DMS153 (cell line): ENCODE measurements at places on chromosomes 5 and 9.

GRCh38 chr9:21507483-21507790 is 25.3 kb upstream of the IFNE start:
- no peak for DNase-seq

- DNase-seq = no peak
Measured at GRCh38 chr5:110460837-110461236, 265.6 kb downstream of the TMEM232 start.

- no peak for DNase-seq
Measured at GRCh38 chr5:126519637-126520592, 75.1 kb downstream of the ALDH7A1 start.

- DNase-seq = no peak
Measured at GRCh38 chr5:115946655-115947054, 15.6 kb upstream of the LVRN start.

- DNase-seq = no peak
Measured at GRCh38 chr5:38745836-38746732, 99.7 kb upstream of the OSMR start.

GRCh38 chr9:71791875-71792274 is 23.6 kb upstream of the CEMIP2 start:
- DNase-seq = no peak

GRCh38 chr5:82807021-82807420 is 270.2 kb downstream of the TMEM167A start:
- DNase-seq = no peak

GRCh38 chr5:180717989-180718388 is 21.9 kb downstream of the OR2Y1 start:
- no peak for DNase-seq

GRCh38 chr9:27453860-27454553 is 70.1 kb upstream of the IFNK start:
- no peak for DNase-seq

GRCh38 chr9:123028136-123028535 is 5.3 kb upstream of the GPR21 start:
- no peak for DNase-seq

DNA sequence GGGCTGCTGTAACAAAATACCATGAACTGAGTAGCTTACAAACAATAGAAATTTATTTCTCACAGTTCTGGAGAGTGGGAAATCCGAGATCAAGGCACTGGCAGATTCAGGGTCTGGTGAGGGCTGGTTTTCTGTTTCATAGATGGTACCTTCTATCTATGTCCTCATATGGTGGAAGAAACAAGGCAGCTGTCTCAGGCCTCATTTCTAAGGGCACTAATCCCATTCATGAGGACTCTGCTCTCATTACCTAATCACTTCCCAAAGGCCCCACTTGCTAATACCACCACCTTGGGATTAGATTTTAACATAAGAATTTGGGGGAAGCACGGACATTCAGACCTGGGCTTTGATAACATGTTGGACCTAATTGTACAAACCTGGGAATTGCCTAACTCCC is 13.5 kb downstream of the RFESD start:
- no peak for DNase-seq

DNA sequence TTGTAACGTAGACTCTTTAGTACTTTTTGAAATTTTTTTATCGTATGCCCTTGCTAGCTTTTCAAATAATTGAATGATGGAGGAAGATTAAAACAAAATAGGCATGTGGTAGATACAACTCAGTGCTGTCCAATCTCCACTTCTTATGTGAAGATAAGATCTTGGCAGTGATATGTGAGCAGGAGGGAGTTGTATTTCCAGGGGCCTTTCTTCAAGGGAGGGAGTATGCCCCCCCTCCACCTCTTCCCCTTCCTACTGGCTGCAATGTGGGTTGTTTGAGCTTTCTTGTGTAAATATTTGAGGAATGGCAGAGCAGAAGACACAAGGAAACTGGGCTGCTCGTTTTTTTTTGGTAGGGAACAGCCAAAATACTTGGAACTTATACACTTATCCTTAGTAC is 374.9 kb downstream of the PSAT1 start:
- no peak for DNase-seq

DNA sequence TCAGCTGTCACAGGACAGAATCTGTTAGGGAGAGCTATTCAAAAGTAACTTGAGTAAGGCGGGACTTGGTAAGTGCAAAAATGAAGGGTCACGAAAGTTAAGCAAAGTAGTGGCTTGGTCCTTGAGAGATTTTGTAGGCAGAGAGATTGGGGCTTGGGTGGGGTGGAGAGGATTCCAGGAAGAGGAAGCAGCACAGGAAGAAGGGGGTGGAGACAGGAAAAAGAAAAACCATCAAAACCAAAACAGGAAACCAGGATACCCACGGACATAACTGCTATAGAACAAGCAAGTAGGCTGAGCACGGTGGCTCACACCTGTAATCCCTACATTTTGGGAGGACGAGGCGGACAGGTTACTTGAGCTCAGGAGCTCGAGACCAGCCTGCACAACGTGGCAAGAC is 3.7 kb downstream of the ROPN1L start:
- no peak for DNase-seq

DNA sequence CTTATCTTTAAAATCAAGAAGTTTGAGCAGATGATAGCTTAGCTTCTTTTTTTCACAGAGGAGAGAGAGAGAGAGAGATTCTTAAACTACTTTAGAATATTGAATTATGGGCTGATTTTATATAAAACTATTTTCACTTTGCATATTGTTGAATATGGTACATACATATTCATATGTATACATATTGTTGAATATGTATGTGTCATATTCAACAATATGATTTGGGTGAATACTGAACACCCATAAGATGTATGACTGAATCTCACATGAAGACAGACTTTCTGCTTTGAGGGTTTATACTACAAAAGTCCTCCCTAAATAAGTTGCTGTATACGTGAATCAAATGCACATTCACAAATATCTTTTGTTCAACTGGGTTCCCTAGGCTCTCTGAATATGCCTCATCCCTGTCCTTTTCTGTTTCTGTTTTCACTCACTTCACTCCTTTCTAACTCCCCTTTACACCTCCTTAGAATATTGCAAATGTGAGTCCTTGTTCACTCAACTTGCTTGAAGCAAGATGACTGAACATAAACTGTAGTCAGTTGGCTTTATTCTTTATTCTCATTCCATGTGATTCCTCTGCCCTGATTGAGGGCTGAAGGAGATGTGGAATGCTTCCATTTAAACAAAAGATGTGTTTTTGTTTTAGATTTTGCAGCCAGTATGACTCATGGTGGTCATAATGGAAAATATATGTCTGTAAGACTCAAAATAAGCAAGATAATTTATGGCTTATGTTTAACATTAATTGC is 225.4 kb upstream of the DAB2 start:
- no peak for DNase-seq

- no peak for DNase-seq
Measured at GRCh38 chr5:4199049-4199841, 603.6 kb downstream of the IRX1 start.

- DNase-seq = no peak
Measured at GRCh38 chr5:158422653-158423515, 563.9 kb upstream of the CLINT1 start.

GRCh38 chr5:65768723-65769346 is 46.8 kb downstream of the NLN start:
- DNase-seq = no peak

- DNase-seq = no peak
Measured at GRCh38 chr9:8899511-8899910, 1099.9 kb upstream of the DMAC1 start.

DNA sequence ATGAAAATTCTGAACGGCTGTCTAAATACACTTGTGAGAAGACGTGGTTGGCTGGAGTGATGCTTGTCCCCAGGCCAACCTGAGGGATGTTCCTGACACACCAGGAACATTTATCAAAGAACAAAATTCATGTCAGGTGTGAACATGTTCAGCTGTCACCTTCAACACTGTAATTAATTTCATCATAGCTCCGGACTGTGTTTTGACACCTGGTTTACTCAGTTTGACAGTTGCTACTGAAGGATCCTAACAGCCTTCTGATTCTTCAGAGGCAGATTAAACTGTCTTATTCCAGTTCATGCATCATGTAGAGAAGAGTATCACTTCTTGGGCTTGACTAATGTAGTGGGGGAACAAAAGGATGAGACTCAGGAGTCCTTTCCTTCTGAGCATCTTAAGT is 134.1 kb downstream of the NPR3 start:
- DNase-seq = no peak

DNA sequence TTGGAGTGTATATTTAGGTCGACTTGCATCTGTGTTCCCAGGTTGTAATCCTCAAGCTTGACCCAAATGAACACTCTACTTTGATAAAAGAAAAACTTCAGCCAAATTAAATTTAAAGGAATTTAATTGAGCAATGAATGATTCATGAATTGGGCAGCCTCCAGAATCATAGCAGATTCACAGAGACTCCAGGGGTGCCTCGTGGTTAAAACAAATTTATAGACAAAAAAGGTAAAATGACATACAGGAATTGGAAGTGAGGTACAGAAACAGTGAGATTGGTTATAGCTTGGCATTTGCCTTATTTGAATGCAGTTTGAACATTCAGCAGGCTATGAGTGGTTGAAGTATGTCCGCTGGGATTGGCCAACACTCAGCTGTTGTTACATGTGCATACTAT is 21.6 kb upstream of the SPATA31D4 start:
- DNase-seq = no peak

DNA sequence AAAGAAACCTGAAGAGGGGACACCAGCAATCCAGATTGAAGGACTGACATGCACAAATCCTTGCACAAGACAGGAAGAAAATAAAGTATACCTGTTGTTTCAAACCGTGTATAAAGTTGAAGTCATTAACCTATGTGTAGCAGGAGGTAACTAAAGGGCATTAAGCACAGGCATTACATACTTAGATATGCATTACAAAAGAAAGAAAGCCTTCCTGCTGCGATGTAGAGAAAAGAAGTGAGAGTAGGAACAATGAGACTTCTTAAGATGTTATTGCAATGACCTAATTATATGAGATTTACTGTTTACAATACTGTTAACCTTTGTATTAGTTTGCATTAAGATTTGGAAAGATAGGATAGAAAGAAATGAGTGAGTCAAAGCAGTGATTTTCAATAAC is 308.9 kb upstream of the PTPRD start:
- DNase-seq = no peak

DNA sequence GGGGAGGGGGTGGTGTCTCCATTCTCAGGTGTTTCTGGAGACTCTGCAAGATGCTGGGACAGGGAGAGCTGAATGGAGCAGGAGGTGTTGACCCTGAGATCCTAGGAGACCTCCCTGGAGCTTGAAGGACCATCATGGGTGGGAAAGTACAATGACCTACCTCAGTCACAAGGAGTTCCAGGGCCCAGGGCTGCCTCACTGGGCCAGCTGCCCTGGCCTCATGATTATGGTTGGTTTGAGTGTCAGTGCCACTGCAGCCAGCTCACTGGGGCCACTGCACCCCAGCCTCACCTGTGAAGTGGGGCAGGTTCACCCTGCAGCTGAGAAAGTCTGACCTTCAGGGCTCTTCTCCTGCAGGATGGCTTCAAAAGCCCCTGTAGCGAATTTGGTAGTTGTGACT is 372.5 kb downstream of the IRX2 start:
- no peak for DNase-seq

DNA sequence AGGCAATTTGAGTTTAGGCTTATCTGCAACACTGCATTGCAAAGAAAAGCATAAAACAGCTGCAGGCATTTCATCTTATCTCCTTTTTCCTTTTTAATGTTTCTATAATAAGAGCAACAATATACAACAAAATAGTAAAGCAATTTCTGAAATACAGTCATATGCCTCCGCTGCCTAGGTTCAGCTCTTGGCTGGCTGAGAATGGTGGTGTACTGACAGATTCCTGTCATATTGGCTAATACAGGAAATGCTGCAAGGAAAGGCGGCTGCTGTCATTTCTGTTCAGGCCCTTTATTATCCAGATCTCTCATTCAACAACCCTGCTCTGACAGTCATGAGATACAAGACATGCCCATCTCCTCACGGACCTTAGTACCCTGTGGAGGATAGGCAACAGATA is 677.0 kb downstream of the TAF11L14 start:
- no peak for DNase-seq

DNA sequence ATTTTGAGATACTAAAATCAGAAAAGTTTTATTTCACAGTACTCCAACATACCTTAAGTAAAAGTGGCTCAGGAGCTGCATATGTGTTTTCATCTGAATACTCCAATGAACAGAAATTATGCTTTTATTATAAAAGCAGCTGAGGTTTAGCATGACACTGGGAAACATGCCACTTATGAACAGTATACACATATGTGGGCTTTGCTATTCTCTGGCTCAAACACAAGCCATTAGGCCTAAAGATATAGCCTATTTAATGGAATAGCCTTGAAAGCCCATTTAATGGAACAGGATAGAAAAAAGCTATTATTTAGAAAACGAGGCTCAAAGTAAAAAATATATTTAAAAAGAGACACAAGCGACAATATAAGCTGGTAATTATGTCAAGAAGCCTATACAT is 74.1 kb downstream of the SLC38A9 start:
- DNase-seq = no peak

GRCh38 chr5:135559354-135559753 is 19.4 kb downstream of the CXCL14 start:
- no peak for DNase-seq

GRCh38 chr5:154758977-154759376 is 3.8 kb downstream of the LARP1 start:
- no peak for DNase-seq

DNA sequence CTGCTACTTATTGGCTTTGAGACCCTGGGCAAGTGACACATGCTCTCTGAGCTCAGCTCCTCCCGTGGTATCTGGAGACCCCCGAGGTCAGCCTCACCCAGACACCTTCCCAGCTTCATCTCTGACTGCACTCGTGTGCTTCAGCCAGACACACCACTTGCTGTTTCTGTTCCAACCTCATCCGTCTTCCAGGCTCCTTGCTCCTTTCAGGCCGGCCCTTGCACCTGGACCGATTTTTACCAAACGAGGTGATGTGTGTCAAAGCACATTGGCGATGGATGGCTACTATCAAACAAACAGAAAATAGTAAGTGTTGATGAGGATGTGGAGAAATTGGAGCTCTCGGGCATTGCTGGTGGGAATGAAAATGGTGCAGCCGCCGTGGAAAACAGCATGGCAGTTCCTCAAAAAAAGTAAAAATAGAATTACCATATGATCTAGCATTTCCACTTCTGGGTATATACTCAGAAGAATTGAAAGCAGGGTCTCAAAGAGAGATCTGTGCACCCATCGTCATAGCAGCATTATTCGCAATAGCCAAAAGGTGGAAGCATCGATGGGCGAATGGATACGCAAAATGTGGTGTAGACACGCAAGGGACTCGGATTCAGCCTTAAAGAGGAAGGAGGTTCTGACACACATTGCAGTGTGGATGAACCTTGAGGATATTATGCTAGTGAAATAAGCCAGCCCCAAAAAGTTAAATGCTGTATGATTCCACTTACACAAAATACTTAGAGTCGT is 96.1 kb upstream of the IER5L start:
- DNase-seq = no peak

GRCh38 chr5:96024683-96025475 is 63.2 kb upstream of the ELL2 start:
- no peak for DNase-seq

GRCh38 chr5:102798104-102798785 is 43.1 kb downstream of the PAM start:
- DNase-seq = no peak

DNA sequence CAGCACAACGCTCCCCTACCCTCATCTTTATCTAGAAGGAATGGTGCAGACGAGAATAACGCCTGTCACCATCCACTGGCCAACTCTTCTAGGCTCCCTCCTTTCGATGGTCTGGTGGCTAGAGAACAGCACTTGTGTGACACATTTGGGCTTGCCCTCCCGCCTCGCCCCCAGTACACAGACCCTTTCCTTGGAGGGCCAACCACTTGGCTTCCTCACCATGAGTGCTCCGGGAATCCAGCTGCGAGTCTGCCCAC is 1.4 kb downstream of the GNAQ start:
- no peak for DNase-seq

- DNase-seq = no peak
Measured at GRCh38 chr5:100550531-100551051, 15.4 kb downstream of the FAM174A start.
